ENCODE measurements at places on chromosomes 3 and 15.

DNA sequence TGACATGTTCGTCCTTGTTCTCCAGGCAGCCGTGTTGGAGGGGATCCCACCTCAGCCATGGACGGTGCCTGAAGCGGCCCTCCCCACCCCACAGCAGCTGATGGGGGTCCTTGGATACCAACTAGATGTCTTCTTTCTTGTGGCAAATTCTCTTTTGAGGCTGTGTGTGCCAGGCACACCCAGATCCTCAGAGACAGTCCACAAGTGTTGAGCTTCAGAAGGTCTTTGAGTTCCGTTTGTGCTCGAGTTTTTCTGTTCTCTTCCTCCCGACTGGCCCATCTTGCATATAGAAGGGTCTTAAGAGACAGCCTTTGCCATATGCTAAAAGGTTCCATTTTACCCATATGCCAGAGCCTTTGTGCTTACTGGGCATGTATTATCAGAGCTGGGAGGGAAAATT is 227.4 kb downstream of the THSD4 start:
- DNase-seq = no peak

GRCh38 chr3:32412887-32413286 is 21.2 kb downstream of the CMTM7 start:
- no peak for DNase-seq

DNA sequence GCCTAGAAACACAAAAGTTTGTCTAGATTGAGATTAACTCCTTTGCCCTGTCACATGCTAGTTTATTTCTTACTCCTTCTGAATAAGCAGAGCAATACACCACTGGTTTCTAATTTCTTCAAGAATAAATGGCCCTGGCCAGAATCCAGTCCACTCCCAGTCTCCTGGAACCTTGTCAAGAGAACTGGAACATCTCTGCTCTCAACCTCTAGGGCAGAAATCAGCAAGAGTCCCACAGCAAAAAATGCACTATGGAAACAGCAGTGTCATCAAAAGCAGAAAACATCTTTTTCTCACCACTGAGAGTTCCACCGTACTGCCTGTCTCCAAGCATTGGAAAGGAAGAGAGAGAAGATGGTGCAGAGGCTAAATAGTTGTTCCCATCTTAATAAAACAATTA is 35.9 kb upstream of the PPP2R3A start:
- DNase-seq = no peak

DNA sequence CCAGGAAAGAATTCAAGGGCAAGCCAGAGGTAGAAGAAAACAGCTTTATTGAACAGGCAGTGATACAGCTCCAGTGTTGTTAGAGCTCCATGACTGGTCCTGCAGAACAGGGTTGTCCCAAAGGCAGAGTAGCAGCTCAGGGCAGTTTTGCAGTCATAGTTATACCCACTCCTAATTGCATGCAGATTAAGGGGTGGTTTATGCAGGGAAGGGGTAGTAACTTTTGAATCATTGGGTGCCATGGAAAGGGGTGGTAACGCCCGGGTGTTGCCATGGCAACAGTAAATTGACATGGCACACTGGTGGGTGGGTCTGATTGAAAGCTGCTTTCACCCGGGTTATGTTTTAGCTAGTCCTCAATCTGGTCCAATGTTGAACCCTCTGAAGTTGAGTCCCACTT is 9.7 kb upstream of the RAB6B start:
- DNase-seq = no peak

- DNase-seq = no peak
Measured at GRCh38 chr15:31001702-31002101, 10.3 kb upstream of the MTMR10 start.

DNA sequence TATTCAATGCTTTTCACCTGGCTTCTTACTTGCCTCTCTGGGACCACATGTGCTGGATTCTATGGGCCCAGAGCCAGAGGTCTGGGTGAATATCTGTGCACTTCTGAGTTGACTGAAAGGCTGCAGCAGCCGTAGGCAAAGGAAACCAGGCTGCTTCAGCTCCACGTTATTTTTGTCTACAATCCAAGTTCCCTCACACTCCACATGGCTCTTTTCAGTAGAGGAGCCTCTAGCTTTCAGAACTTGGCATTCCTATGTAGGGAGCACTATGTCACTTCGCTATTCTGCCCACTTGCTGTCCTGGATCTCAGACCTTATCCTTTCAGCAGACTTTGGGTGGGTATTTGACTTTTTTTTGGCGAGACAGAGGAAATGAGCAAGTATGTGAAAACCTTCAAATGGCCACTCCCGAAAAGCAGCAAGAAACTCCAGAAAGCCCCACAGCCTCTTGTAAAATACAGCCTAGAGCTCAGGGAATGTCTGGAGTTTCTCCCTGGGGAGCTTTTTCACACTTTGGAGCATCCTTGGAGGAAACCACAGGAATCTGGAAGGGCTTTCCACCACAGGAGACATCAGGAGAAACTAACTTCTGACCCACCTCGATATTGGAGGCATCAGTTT is 80.9 kb downstream of the DUT start:
- DNase-seq = no peak

GRCh38 chr15:40103864-40104271 is 4.8 kb downstream of the BMF start:
- no peak for DNase-seq

- DNase-seq = no peak
Measured at GRCh38 chr3:122410639-122411038, 5.2 kb downstream of the WDR5B start.

DNA sequence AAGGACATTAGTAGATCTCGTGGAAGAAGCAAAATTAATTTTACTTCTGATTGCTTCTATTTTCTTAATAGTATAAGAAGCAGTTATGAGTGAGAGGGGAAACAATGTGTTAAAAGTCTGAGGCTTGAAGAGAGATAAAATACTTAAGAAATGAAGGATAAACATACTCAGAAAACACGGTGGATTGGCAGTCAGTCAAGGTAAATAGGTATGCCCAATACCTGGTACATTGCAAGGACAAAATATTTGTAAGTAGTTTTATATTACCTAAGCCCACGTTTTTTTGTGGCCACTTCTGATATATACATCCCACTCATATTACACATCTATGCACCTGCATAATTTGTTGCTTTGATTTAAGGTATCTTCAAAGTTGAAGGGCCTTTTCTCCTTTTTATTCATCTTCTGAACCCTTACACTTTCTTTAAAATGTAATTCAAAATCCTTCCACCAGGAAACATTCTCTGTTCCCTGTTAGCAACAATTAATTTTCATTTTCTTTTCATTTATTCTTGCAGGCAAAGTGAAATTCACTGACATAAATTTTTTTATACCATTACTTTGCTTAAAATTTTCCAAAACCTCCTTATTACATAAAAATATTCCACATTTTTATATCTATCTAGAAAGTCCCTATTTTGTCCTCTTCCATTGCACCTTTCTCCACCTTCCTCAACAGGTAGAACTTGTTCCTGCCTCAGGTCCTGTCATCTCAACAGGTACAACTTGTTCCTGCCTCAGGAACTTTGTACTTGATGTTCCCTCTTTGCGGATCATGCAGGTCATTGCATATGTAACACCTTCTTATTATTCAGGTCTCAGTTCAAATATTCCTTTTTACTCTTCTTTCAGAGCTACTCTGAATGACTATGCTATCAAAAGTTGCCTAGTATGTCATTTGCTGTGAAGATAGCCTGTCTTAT is 755.7 kb upstream of the ALCAM start:
- DNase-seq = no peak

DNA sequence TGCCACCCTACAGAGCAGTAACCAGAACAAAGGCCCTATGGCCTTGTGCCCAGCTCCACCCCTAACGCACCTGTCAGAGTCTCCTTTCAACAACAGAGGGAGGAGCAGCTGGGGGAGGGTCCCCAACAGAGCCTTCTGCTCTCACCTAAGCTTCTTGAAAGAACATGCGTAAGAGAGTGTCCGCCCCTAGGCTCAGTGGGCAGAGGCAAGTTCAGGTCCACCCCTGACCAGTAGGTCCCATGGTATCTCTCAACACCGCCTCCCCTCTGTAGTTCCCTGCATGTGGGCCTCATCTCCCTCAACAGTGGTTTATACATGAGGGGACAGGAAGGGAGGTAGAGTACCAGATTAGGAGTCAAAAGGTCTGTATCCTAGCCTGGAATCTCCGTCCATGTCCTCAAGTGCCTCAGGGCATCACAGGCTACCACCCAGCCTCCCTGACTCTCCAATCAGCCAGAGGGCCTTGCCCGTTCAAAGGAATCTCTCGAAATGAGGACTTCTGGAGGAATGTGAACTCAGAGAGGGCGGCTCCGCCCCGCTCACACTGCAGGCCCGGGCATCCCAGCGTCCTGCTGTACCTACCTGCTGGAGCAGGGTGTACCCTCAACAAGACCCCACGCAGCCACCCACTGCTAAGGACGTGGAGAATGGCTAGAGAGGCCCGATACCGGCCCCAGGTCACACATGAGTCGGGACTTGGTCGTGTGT is 680 bp downstream of the POC1A start:
- DNase-seq = no peak

- no peak for DNase-seq
Measured at GRCh38 chr15:65424683-65425082, 1.9 kb upstream of the IGDCC4 start.

- no peak for DNase-seq
Measured at GRCh38 chr3:41464858-41465257, 265.6 kb downstream of the CTNNB1 start.

DNA sequence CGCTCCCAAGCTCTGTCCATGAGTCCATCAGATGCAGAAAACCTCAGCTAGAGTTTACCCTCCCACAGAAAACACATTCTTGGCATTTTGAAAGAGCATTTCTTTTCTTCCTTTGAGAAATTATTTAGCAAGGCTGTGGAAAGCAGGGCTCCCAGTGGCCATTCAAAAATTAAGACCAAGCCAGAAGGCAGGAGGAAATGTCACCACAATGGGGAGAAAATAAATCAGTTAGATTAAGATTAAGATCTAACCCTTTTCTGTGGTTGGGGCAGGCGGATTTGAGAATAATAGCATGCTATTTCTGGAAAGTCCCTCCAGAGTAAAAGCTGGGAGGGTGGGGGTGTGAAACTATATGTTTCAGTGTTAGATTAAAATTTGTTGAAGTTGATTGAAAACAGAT is 20.2 kb downstream of the LRIG1 start:
- DNase-seq = peak; percentile 45

DNA sequence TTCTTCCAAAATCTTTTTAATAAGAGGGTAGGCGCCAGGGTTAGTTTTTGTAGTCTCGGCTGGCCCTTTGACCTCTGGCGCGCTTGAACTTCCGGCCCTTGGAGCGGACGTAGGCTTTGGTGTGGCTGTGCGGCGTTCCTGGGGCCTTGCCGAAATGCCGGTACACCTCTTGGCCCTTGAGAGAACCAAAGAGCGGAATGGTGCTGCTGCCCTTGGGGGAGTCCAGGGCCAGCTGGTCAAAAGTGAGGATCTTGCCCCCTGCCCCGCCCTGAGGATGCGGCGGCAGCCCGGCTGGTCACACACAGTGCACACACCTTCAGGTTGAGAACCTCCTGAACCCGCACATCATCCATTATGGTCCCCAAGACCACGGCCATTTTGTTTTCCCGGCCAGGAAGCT is 20.0 kb upstream of the CHRNB4 start:
- no peak for DNase-seq

Measured in activated T-helper 1 cell treated with anti-CD3 and anti-CD28 coated beads, Interleukin-12 subunit alpha, Interleukin-12 subunit beta, Interleukin-2, Interleukin-4 antibody, amounts not matched to agents 30 ng/mL and 10 ng/mL and 1 ng/mL, durations not matched to agents 14 hours and 24 hours and 36 hours (primary cell).